T-helper 22 cell (primary cell): ENCODE measurements at places on chromosomes 7 and 10.
A peak's percentile ranks its signal among the peaks of the same experiment; 100 is the strongest.

GRCh38 chr7:84640637-84641036 is 446.0 kb upstream of the SEMA3A start:
- DNase-seq, result no peak

GRCh38 chr10:1102831-1103230 is 46.6 kb downstream of the WDR37 start:
- no peak for DNase-seq

DNA sequence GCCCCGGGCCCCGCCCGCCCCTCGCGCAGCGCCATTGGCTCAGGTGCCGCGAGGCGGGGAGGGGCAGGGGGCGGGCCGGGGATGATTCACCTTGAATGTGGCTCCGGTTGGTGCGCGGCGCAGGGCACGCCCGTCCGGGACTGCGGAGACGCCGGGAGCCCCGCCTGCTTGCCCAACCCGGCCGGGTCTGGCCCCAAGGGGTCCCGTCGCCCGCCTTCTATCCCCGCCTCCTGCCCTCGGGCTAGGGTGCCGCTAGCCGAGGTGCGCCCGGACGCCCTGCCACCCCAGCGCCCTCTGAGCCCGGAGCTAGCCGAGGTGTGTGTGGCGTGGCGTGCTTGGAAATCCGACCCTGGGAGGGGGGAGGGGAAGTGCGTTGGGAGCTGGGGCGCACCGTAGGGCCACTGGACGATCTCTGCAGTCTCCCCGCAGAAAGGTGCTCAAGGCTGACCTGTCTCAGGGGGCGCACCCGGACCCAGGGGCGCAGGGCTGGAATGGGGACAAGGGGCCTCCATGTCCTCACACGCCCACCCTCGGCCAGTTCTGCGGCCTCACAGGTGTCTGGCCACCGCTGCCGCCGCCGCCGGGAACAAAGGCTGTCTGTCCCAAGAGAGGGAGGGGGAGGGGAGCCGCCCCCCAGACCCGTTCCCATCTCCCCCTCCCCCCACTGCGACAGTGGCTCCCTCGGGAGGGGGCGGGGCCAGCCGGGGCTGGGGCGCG is 168.9 kb downstream of the NRF1 start:
- peak; percentile 68 for DNase-seq

GRCh38 chr10:126576336-126576735 is 94.2 kb downstream of the C10orf90 start:
- no peak for DNase-seq
